Fibroblast of skin of right biceps (primary cell): ENCODE measurements at places on chromosomes 1 and 21.

DNA sequence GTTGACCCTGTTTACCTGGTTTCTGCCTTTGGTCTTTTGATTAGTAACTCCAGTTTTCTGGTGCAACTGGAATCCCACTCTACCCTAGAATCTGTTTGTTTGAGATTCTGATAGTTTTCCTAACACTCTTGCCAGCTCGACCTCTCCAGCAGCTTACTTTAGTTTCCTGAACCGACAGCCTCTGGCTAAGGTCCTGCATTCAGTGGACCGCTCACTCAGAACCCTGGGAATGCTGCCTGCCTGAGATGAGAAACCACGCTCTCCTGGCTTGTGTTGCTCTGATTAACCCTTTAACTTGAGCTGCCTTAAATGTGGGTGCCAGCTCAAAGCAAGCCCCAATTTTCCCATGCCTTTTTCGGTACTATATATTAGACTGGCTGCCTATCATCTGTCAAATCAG, 45.3 kb upstream of the SIPA1L2 start:
- no peak for DNase-seq

GRCh38 chr1:94398356-94398755, 19.8 kb upstream of the ABCD3 start:
- DNase-seq, result peak; percentile 38

DNA sequence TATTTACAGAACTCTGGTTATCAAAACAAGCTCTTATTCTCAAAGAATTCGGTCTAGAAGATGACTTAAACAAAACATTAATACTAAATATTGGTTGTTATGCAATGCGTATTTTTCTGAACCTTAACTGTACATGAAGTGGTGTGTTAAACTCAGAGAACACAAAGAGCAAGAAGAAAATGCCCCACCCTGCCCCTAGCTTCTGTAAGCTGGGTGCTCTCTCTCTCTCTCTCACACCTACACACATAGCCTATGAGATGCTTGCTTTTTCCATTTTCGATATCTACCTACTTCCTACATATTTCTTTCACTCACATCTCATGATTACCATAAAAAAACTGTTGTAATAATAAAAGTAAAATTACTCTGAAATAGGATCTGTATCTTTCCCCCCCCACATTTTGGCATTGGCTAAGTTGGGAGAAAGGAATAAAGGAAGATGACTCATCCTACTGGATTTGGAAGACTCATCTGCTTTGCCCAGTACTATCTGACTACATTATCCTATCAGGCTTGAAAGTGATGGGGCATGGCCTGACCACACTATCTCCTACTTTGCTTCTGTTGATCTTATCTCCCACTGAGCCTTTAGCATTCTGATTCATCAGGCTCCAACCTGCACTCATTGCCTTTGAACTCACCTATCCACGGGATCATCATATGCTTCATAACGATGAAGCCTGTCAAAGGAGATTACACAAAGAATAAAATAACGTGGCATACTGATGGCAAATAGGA, 2.9 kb downstream of the CRYZ start:
- peak; percentile 82 for DNase-seq

DNA sequence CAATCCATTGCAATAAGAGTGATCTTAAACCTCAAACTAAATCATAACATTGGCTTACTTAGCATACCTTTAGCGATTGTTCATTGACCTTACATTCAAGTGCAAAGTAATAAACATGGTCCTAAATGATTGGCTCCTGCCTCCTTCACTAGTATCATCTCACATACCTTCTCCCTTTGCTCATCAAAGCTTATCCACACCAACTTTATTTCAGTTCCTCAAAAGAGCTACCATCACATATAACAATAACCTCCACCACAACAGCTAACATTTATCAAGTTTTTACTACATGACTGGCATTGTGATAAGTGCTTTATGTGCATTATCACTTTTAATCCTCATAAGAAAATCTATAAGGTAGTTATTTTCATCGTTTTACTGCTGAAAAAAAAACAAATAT, 198.8 kb downstream of the COL24A1 start:
- no peak for DNase-seq

DNA sequence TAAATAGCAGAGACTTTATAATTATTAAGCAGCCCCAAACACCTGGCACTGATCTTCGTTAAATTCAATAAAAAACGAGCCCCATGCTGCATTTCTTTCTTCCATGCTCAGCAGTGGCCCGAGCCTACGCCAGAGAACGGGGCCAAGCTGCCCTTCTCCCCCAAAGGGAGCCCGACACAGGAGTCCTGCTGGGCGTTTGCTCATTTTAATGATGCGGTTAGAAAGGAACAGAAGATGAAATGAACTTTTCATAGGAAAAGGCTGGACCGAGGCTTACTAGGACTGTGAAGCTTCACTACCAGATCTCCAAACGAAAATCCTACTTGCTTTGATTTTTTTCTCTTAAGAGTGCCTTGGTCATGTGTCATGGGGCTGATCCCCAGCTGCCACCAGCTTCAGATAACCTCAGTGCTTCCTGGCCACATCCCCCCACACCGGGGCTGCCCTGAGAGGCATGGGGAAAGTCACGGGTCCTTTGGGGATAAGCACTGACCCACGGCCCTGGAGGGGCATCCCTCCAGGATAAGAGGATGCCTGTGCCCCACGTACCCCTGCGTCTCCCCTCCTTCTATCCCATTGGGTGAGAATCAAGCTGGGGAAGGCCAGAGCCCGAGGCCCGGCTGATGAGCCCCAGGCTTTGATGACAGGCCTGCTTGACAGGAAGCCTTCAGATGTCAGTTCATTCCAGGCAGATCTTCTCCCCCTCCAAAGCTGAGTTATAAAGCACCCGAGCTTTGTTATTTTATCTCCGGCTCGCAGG, 34.2 kb downstream of the PGBD5 start:
- no peak for DNase-seq

- peak; percentile 47 for DNase-seq
These were observed 3.4 kb upstream of the POFUT2 start for GRCh38 chr21:45290948-45291612.

DNA sequence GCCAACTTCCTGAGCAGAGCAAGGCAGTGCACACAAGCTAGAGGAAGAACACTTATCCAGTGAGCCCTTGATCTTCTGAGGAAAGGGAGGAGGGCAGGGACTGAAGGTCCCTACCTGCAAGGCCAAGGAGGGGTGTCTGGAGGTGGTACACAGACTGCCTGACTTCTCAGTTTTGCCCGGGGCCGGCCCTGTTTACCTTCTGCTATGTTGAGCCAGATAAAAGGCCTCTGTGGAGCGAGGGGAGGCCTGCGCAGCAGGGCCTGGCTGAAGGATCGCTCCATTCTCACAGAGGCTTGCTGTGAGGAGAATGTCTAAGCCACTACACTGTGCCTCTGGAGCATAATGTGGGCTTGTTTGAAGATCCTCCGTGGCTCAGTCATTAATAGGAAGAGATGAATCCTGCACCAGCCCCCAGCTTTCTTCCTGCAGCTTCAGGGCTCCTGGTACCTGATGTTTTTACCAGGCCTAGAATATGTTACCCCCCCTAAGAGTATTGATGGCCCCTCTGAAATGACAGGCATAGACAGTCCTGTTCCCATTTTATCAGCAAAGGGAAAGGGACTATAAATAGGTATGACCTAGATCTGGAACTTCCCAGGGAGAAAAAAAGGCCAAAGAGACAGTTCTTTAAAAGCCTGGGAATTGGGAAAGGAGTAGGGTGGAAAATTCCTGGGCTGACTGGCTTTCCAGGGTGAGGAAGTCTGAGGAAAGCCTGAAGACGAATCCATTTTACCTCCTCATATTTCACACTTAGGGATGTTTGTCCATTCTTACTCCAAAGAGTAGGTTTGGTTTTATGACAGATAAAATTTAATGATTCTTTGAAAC, 4.7 kb downstream of the POGK start:
- DNase-seq, result no peak

DNA sequence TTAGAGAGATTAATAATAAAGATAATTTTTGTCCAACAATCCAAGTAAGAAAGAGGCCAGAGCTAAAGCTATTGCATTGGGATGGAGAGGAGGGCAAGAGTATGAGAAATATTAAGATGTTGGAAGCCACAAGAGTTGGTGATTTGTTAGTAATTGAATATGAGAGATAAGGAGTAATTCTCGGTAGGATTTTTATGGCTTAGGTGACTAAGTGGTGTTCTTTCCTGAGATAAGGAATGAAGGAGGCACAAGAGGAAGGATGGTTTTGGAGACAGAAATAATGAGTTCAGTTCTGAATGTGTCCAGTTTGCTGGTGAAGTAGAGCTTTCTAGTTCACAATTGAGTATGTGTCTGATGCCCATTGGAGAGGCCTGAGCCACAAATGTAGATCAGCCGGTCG, 9.4 kb downstream of the TRMT13 start:
- no peak for DNase-seq

- no peak for DNase-seq
These were observed 188.5 kb downstream of the GRIK3 start for GRCh38 chr1:36845802-36846201.

DNA sequence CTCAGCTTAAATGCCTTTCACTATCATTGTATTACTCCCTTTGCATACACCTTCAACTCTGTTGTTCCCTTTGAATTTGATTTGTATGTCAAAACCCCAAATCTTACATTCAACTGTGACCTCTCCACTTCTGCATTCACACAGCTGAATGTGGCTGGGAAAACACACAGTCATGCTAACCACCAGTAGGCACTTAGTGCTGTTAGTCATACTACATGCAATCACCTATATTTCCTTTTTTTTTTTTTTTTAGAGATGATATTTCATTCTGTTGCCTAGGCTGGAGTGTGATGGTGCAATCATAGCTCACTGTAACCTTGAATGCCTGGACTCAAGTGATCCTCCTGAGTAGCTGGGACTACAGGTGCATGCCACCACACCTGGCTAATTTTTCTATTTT, 16.2 kb downstream of the BTBD8 start:
- no peak for DNase-seq

DNA sequence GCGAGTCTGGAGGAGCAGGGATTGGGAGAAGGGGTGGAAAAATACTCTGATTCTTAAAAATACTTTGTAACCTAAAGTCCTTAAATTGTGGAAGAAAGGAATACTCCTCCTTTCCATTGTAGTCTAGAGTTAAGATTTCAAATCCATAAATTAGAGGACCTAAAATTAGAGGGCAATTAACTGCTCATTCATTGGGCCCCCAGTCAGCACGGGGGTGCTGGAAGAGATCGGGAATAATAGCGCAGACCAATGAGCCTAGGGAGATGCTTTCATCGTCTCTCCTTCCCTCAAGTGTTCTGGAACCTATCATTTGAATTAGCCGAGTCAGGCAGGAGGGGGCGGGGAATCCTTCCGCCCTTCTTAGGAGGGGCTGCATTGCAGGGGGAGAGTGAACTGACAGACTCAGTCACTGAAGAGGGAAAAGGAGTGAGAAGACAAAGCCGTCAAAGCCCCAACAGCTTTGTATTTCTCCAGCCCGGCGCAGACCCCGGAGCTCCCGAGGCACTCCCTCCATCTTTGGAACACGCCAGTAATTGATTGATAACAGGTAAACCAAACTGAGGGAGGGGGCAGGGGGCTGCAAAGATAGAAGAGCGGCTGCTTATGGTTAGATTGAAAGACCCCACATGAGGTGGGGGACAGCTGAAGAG, at the start of gene MLLT11:
Gene MLLT11, plus strand, starts transcription at position 391 of the 650 bp plus-strand sequence. CDS start 6,828 bp downstream, outside the sequence.
- peak; percentile 85 for DNase-seq

DNA sequence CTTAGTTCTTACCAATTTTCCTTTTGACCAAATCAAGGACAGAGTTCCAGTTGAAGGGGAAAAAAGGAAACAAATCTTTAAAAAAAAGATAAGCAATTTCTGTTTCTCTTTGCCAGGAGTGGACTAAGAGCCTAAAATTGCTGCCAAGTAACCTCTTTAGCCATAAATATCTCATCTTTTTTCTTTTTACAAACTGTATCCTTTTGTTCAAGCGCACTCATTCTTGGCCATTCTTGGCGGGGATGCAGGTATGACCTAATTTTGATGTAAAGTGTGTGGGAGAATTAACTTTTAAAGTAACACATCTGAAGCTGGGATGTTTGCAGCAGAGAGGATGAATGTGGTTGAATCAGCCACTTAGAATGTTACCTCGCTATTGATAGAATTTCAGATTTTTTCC, 13.4 kb upstream of the KIF1B start:
- peak; percentile 40 for DNase-seq

- no peak for DNase-seq
These were observed 28.0 kb downstream of the AGPAT3 start for GRCh38 chr21:43892984-43893535.

GRCh38 chr1:107683191-107683657, 281.8 kb downstream of the VAV3 start:
- no peak for DNase-seq

GRCh38 chr1:192766876-192767275, 42.0 kb upstream of the RGS2 start:
- no peak for DNase-seq

DNA sequence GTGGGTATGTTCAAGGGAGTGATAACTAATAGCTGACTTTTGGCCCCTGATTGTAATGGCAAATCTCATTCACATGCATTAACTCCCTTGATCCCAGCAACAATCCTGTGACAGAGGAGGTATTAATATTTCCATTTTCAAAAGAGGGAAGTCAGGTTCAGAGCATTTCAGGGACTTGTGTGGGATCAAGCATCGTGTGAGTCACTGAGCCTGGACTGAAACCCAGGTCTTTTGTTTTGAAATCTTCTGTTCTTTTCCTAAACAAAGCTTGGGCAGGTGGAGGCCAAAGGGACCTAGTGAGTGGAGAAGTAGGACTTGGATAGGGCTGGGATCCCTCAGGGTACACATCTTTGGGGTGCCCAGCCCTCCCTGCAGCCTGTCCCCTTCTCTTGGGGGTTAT, 37.9 kb downstream of the ETNK2 start:
- DNase-seq, result no peak

DNA sequence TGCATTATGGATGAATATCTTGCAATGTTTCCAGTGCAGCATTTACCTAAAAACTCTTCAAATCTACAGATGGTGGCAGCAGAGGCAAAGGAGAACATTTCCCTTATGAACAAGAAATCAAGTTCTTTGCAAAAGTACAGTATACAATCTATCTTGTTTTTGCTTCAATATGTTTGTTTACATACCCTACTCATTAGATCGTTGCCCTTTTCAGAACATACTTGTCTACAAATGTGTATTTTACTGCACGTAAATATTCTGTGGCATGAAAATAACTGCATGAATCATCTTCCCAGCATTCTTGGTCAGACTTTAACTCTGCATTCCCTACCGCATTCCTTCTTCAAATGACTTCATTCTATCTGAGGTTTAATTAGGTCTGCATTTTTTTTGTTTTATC, 212.7 kb downstream of the ZP4 start:
- peak; percentile 78 for DNase-seq

DNA sequence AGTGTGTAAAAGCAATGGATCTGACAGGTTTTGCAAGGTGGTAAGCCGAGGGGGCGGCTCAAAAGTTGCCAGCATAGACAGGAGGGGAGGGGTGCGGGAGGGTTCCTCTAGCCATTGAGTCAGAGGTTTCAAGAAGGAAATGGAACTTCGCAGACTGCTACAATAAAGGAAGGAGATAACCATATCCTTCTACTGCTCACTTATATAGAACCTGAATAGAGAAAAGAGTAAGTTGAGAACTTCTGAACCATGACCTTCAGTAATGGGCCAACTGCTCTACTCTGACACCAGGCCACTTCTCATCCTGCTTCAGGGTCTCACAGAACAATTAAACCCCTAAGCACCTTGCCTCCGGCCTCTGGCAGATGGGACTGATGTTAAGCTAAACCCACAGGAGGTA, 26.3 kb upstream of the BCAR3 start:
- no peak for DNase-seq
